ENCODE measurements at places on chromosomes 13 and 19.

- no peak for DNase-seq
Measured at GRCh38 chr13:42275506-42275905, 3.6 kb downstream of the AKAP11 start.

- no peak for DNase-seq
Measured at GRCh38 chr13:113877149-113877990, 13.5 kb upstream of the GAS6 start.

DNA sequence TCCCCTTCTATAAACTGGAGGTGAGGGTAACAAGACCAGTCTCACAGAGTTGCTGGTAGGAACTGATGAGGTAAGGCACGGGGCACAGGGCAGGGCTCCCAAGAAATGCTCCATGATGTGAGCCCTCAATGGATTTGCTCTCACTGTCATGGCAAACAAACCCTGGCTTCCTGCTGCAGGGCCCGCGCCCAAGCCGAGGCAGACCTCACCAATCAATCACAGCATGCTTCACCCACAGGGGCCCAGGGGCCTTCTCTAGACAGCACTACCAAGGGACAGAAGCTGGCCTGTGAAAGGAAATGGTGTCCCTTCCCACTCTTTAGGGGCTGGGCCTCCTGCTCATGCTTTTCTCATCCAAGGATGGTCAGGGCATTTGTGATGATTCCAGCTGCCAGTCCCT, 25.9 kb upstream of the PLA2G4C start:
- DNase-seq: no peak

GRCh38 chr13:63614874-63615612, 2199.4 kb upstream of the PCDH20 start:
- no peak for DNase-seq

DNA sequence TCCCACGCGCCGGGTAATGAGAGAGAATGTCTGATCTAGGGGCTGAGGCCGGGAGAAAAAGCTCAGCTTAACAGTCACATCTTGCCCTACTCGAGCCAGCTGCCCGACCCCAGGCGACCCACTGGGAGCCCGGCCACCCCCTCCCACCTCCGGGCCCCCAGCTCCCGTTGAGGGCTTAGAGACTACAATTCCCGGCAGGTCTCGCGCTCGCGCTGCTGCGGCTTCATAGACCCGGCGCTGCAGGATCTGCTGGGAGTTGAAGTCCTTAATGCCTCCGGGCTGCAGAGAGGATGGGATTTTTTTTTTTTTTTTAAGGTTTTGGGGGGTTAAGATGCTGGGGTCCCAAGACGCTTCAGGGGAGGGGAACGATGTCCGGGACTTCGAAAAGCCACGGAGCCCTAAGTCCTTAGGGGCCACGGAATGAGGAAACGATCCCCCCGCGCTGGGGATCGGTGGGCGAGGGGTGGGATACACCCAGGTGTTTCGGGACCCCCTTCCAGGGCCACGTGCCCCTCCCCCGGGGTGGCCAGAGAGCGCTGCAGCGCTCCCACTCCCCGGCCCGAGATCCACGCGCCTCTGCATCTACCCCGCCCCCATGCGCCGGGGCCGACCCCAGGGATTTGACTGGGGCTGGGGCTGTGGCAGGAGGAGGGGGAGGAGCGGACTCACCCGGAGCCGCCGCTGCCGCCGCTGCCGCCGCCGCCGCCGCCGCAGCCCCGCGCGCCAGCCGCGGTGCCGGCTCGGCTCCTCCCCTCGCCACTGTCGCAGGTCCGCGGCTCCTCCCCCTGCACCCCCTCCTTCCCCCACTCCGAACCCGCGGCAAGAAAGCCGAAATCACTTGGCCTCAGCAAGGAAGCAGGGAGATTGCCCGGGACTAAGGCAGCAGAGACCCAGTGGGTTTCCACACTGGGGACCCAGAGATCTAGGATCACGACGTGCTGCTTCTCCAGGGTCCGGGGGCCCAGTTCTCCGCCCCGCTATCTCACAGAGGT, at the start of gene SYT3:
TSS of gene SYT3 (minus strand) at position 761 of the 992 bp plus-strand sequence. CDS start 2,470 bp downstream, outside the sequence.
- DNase-seq: no peak

DNA sequence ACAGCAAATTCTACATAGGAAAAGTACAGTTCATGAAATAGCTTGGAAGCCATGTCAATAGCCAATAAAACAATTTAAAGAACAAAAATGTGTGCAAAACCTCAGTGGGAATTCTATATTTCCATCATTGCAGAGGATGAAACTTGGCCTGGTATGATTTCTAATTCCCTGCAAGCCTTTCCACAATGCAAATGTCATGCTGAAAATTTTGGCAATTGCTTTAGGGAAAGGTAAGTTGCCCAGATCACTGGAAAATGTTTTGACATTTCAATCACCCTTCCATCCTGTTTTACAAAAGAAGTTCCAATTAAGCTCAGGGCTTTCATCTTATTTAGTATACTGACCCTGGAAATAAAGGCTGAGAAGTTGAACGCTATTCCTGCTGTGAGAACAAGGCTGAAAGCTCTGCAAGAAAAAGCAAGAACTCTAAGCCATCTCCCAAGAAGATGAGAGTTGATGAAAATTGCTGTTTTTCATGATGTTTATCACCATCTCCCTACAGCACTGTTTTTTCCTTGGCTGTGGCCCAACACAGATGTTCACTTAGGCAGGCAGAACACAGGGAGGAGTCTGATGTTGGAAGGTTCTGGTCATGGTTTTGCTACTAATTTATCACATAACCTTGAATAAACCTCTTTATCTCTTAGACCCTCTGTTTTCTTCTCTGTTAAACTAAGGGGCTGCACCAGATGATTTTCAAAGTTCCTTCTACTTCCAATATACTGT, 263.7 kb downstream of the KCTD12 start:
- DNase-seq: no peak

GRCh38 chr19:1279782-1280341, 4.5 kb downstream of the FAM174C start:
- DNase-seq: peak; percentile 76

- peak; percentile 90 for DNase-seq
Measured at GRCh38 chr19:17107546-17108452, 32.2 kb downstream of the MYO9B start.
